ENCODE measurements at places on chromosomes 7 and 10.
A peak's percentile ranks its signal among the peaks of the same experiment; 100 is the strongest.

- no peak for DNase-seq
Observed at GRCh38 chr7:42198296-42198695, 38.7 kb downstream of the GLI3 start.

DNA sequence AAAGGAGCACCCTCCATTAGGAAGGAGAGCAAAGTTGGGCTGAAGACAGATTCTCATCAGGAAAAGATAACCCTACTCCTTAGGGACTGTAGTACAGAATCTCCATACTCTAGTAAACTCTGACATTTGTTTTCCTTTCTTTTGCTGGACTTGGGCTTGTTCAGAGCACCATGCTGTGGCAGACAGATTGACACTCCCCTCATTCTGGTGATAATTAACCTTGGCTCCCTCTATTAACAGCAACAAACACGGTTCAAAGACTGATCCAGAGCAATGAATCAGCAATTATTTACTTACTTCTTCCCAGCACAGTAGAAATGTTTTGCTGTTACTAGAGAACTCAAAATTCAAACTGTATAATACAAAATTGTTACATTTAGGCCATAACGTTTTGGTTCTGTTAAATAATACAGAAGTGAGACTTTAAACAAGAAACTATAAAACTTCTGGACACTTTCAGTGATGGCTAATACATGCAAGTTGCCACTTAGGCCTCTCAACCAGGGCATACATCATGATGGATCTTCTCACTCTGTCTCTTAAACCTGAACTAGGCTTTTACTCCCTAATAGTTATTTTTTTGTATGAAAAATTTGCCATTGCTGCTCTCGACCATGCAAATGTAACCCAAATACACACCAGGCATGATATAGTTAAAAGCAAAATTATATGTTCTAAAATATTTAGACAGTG is 639.0 kb downstream of the IPMK start:
- DNase-seq = no peak

GRCh38 chr10:57917019-57917418 is 350.7 kb downstream of the IPMK start:
- DNase-seq = no peak

GRCh38 chr7:159010411-159010810 is 134.3 kb downstream of the VIPR2 start:
- DNase-seq = no peak

- DNase-seq = no peak
Observed at GRCh38 chr7:131767591-131767990, 211.2 kb upstream of the PODXL start.

- no peak for DNase-seq
Observed at GRCh38 chr7:130009848-130010688, 41.1 kb downstream of the ZC3HC1 start.

DNA sequence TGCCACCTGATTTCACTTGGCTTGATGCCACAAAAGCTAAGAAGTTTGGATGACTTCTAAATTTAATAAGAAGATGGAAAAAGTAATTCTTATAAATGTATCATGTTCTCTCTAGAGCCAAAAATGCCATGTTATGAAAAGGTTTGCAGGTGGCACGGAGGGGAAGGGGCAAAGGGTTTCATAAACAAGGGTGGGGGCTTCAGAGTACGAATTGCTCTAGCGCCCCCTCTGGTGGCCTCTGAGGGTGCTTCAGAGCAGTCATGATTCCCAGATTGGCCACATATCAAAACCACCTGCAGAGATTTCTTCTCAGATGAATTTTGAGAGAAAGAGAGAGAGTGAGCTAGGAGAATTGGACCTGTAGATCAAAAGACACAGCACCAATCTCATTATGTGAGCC is 208.6 kb upstream of the YAE1 start:
- no peak for DNase-seq

GRCh38 chr10:52092390-52092789 is 221.7 kb upstream of the DKK1 start:
- DNase-seq = no peak

DNA sequence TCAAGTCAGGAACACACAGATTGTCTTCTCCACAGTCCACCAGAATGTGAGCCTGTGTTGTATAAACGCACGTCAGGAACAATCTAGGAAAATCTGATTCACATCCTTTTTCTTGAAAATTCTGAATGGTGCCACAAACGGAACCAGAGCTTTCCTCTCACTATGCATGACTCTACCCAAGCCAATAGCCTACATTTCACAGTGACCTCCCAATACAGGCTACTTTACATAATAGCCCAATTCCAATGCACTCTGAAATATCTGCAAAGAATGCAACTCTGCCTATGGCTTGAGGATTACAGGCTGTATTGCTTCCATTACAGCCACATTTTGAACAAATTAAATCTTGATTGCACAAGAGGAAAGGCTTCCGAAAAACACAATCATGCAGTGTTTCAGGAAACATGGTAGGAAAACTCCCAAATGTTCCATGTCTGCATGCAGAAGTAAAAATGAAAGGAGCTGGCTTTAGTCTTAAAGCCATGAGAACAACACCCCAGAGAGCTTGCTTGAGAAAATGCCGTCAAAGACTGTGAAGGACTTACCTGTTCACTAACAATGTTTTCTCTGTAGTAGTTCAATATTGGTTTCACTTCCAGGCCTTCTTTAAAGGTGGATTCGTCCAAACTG is 113.9 kb downstream of the ITGA8 start:
- DNase-seq = no peak

GRCh38 chr7:80263333-80263732 is 128.7 kb downstream of the GNAI1 start:
- DNase-seq = no peak

DNA sequence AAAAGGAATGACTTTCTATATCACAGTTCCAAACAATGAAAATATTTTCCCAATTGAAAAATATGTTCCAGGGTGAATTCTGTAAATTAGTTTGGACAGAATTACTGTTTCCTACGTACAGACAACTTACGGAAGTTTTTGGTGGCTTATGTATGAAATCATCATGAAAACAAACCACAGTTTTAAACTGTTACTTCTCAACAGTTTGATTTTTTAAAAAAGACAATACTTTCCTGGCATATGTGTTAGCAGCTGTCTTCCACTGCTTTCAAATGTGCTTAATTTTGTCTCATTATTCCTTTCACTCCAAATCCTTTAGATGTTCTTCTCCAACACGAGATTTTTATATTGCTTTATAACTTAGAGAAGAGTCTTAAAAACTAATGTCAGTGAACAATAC is 56.2 kb downstream of the SEMA3A start:
- no peak for DNase-seq

DNA sequence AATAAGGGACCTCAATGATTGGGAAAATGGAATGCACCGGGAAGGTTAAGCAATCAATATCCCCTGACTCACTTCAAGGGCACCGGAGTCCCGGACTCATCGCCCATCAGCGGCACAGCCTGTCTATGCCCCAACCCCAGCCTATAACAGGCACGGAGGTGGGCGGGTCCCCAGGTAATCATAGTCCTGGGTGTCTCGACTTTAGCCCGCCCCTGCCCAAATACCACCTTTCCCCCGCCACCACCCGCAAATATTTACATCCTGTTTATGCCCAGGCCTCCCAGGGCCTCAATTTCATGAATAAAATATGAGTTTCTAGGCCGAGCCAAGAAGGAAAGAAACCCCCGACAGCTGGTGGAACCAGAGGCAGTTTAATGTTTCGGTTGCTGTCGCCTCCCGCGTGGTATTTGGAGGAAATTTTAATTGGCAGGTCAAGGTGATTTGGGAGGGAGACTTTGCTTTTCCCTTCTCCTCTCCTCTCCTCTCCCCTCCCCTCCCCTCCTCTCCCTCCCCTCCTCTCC is 15.6 kb upstream of the RFC2 start:
- DNase-seq = peak; percentile 36

DNA sequence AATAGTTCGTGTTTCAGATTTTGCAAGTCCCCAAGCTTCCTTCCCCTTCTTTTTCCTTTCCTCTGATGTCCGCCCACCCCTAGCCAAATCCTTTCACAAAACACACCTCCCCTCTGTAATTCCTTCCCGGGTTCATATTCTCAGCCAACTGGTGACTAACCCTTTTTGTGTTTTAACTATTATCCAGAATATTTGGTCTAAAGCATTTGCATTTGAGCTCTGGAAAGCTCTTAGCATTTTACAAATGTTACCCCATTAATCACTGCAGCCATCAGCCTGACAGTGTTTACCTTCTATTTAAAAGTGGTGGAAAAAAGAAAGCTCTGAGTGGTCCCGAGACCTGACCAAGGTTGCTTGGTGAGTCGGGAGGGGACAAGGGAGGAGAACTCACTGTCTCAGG is 139.0 kb downstream of the CREB5 start:
- no peak for DNase-seq

DNA sequence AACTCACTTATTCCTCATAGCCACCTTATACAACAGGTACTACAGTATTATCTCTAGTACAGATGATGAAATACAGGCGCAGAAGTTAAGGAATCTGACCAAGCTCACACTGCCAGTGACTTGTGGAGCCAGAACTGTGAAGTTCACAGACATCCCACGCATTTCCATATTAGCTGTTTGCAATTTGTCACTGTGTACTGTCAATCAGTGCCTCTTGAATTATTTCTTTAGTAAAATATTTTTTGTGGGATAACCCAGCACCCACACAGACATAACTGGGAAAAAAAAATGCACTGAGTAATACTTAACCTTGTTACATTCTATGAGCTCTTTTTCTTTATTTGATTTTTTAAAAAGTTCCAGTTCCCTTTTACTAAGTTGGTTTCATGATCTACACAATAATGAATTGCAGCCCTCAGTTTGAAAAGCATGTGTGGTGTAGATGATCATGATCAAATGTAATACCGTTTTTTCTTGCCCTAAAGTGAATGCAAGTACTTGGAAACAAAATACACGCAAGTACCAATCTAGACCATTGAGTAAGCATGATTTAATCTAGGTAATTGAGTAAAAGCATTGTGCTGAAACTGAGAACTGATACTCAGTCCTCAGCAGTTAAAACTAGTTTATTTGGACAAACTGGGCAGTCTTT is 14.1 kb downstream of the CUL1 start:
- DNase-seq = no peak

DNA sequence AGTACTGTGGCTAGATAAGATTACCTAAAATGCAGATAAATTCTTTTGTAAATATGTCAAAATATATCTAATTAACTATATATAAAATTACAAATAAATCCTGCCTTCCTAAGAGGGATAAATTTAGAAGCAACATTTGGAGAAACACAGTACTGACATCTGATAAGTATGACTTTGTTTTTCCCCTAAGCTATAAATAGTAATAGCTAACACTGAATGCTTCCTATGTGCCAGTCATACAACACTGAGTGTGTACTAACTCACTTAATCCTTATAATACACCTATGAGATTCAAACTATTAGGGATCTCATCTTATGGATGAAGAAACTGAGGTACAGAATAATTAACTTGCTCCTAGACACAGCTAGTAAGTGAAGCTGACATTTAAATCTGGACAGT is 733.4 kb downstream of the MAGI2 start:
- DNase-seq = no peak

- DNase-seq = peak; percentile 4
Observed at GRCh38 chr7:71752171-71752935, 620.4 kb downstream of the GALNT17 start.

DNA sequence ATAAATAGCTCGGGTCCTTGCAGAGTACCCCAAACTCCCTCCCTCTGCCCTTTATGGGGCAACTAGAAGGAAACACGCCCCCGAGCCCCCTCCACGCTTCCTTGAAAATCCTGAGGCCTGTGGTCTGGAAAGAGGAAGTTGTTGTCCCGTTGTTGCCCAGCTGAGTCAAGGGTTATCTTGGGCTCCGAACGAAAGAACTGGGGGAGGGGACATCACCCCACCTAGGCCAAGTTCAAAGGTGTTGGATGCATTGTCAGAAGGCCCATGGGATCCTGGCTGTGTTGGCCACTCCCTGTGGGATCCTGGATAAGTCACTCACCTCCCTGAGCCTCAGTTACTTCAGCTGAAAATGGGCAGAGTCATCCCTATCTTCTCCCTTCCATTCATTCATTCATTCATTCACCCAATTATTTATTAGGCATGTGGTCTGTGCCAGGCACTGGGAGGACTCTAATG is at the start of gene CCL24:
Gene CCL24 (minus strand): TSS at position 26 of the 456 bp plus-strand sequence. CDS start 91 bp downstream, outside the sequence.
- DNase-seq = no peak

DNA sequence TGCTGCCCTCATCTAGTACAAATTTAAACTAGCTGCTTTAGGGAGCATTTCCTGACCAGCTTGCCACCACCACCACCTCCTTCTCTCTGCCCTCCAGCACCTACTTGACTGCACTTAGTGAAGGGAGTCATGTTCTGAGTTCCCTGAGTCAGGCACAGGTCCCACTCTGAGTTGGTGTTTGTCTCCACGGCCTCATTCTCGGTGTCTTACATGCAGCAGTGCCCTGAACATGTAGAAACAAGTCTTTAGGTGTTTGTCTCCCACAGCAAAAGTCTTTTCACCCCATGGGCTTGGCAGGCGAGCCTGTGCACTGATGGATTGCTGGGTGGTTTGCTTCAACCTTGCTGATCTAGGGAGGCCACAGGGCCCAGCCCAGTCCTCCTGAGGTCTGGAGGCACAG is 16.9 kb downstream of the TSPAN14 start:
- DNase-seq = no peak

GRCh38 chr10:14583252-14583651 is 191.4 kb downstream of the FAM107B start:
- DNase-seq = no peak

- no peak for DNase-seq
Observed at GRCh38 chr10:47451273-47451997, 32.5 kb downstream of the ANXA8 start.

- no peak for DNase-seq
Observed at GRCh38 chr10:18157881-18158280, 17.7 kb downstream of the CACNB2 start.

- DNase-seq = peak; percentile 15
Observed at GRCh38 chr10:2949948-2950354, 117.4 kb upstream of the PFKP start.

DNA sequence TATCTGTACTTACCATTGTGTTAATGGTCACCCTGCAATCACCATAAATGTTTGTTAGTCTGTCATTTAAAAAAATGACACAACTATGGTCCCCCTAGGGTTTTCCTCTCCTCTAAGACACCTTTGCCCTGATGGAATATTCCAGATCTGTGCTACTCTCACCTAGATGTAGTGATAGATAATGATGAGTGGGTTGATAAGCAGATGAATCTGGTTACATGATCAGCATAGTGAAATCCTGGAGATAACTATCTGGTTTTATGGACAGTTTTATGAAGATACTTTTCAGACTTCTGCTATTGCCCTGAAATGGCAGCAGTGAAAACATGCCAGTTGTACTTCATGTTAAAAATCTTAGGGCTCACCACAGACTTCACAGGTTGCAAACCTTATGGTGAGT is 152.4 kb downstream of the GATA3 start:
- no peak for DNase-seq

- DNase-seq = no peak
Observed at GRCh38 chr7:154965014-154965413, 37.9 kb downstream of the PAXIP1 start.

DNA sequence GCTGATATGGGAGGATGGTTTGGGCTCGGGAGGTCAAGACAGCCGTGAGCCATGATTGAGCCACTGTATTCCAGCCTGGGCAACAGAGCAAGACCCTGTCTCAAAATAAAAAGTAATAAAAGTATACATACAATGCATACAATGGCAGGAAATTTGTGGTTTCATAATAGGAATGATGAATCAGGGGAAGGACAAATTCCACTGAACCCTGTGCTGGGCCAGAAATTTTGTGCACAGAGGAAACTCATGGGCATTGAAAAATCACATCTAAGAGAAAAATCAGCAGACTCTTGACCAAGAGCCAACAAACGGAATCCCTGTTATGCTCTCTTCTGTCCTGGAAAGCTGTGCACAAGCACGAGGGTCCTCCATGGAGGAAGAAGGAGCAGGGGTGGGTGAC is 35.1 kb downstream of the SEM1 start:
- no peak for DNase-seq

- no peak for DNase-seq
Observed at GRCh38 chr7:24456526-24457218, 116.6 kb upstream of the PALS2 start.

Data from activated CD4-positive, alpha-beta T cell treated with anti-CD3 and anti-CD28 coated beads, Interleukin-2, amount 50 U/mL, for 24 hours (primary cell).